T-helper 17 cell (primary cell): ENCODE measurements at places on chromosomes 11 and 22.

DNA sequence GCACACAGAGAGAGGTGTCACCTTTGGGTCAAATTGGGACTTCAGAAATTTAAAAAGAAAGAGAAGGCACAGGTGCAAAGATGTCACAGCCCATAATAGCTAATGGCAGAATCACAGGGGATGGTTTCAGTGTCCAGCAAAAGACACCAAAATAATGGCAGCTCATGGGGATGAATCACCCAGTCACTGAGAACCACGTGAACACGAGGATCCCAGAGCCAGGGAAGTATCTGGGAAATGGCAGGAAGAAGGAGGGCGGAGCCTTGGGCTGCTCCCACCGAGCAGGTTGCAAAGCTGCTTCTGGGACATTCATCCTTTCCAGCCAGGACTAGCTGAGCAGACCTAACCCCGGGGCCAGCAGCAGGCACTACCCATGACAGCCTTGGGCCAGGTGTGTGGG is 45.6 kb downstream of the TRMU start:
- no peak for DNase-seq

- DNase-seq, result no peak
These were observed 3.8 kb downstream of the CBLIF start for GRCh38 chr11:59841514-59841913.

DNA sequence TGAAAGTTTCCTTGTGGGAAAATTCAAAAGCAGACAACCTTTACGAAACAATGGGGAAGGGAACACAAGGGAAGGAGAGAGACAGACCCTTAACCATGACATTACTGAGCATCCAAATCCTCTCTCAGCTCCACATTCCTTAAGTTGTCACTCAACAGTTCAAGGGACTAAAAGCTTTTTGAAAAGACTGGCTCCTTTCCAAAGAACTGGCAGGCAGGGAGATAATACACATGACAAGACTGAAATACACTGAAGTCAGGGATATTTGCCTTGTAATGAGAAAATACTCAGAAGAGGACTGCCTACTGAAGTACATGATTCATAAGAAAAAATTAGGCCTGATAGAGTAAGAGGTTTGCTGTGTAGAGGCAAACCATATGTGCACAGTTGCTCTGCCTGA is 69.1 kb downstream of the SMCO4 start:
- DNase-seq, result no peak

GRCh38 chr11:79564288-79564925 is 123.6 kb upstream of the TENM4 start:
- no peak for DNase-seq

- no peak for DNase-seq
These were observed 60.7 kb upstream of the ALKBH3 start for GRCh38 chr11:43819926-43820325.

DNA sequence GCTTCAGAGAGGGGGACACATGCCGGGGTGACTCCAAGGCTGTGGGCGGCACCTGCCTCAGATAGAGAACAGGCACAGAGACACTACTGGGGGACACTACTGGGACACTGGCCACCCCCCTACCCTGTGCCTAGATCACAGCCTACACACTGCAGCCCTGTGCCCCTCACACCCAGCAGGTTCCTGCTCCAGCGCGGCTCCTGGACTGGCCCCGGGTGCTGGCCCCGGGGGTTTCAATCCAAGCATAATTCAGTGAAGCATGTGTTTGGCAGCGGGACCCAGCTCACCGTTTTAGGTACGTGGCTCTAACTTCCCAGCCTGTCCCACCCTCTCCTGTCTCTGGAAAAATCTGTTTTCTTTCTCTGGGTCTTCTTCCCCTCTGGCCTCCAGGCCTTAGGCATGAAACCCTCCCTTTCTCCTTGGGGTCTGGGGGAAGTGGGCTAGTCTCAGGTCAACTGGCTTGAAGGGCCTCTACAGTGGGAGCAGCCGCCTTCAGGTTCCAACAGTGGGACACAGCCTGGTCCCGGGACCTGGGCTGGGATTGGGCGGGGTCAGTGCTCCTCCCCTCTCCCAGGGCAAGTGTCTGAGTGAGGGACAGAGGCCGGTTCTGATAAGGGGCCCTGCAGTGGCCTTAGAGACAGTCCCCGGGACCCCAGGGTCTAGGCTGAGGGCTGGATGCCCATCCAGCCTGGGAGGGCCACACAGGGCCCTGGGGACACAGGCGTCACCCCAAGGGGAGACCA is 98.8 kb downstream of the CRYBB2 start:
- DNase-seq, result no peak

GRCh38 chr11:114928260-114928870 is 250.0 kb downstream of the NXPE2 start:
- no peak for DNase-seq

DNA sequence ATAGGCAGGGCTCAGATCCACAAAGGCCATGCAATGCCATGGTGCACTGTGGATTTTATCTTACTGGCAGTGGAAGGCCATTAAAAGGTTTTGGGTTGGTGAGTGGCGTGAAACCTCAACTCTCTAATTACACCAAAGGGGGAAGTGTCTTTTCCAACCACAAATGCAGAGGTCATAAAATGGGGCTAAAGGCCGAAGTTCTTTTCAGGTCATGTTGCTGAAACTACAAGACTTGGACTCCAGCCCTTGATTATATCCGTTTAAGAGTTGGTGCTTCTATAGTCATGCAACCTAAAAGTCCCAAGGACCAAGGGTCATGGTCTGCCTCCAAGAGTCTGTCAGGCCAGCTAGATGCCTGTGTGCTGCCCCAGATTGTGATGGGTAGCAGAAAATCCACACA is 434.3 kb downstream of the RAB38 start:
- no peak for DNase-seq

DNA sequence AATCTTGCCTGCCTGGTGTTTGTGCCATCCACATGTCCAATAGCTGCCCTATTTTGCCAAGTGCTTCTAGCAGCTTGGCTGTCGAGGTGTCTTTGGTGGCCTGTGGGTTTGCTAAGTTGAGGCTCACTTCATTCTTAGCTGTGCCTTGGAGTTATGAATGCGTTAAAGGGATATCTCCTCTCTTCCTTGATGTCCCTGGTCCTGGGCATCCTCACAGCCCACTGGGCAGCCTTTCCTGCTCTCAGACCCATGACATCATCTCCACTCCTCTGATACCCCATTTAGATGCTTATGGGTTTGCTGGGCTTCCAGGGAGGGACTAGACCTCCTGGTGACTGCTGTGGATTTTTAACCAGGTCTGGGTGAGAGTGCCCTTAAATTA is 1.3 kb downstream of the LDLRAD3 start:
- DNase-seq, result no peak

DNA sequence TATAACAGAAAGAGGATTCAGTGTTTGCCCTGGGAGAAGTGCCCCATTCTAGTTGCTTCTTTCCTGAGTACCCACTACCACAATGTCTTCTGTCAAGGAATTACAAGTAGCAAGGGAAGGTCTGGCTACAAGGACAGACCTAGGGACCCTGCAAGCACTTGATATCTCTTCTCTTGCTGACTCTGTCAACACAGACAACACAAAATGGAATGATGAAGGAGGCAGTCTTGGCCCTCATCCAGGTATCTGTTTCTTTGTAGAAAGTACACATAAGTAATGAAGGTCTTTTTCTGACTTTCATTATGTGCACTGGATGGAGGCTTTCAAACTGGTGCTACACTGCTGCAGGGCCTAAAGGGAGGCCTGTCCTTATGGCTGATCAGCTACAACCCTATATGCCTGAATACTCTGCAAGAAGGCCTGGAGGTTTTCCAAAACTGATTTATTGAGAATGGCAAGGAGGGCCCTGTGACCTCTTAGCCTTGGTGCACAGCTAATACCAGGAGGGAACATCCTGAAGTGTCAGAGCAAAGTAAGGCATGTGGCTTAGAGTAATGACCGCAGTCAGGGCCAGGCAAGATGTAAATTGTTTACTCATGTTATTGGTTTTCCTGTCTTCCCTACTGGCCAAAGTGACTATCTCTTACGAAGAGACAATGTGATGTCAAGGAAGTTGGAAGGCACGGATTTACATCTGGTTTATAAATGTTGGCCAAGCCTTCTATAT is 31.2 kb downstream of the GAB2 start:
- no peak for DNase-seq

GRCh38 chr11:66242095-66242765 is 26.2 kb upstream of the RAB1B start:
- DNase-seq, result no peak

GRCh38 chr22:25210793-25211192 is 8.6 kb upstream of the CRYBB2 start:
- DNase-seq, result no peak

GRCh38 chr11:1746956-1747752 is 3.2 kb downstream of the IFITM10 start:
- no peak for DNase-seq

GRCh38 chr22:46092670-46093410 is 57.5 kb upstream of the PPARA start:
- DNase-seq, result no peak

DNA sequence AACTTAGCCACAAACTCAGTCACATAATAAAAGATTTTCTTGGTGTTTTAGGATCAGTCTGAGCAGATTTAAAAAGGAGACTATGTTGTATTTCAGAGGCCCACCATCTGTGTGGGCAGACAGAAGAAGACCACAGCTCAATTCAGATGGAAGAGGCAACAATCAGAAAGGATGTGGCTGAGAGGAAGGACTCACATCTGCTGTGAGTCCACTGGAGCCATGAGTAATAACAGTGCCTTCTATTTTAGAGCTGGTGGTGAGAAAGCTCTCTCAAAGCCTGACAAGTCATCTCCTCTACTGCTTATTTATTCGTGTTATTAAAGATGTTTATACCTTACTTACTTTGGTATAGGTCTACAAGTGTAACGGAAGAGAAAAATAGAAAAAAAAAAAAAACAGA is 357.2 kb downstream of the OPCML start:
- no peak for DNase-seq

- DNase-seq, result no peak
These were observed 408 bp downstream of the PPP2R5B start for GRCh38 chr11:64924910-64925284.

DNA sequence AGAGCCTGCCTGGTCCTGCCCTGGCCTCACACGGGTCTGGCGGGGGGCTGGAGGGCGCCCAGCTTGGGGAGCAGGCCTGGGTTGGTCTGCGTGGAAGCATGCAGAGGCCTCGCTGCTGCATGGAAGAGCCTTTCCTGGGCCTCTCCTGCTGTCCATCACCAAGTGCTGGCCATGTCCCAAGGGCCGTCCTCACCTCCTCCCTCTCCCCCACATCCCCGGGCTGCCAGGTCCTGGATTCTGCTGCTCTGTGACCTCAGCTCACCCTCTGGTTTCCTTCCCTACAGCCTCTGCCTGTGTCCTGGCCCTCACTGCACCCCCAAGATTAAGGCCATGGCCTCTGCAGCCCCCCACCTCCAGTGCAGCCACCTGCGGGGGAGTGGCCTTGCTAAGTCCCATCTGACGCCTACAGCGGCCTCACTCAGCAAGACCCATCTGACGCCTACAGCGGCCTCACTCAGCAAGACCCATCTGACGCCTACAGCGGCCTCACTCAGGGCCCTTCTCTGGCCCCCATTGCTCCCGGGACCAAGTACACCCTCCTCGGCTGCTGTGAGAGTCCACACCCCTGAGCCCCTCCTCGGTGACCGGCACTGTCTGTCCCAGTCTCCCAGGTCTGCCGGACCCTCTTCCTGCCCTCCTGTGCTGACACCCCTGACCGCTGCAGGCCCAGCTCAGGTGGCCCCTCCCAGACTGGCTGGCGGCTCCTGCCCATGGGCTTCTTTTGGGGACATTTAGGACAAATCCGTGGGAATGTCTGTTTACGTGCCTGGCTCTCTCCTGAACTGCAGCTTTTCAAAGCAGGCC is 119.5 kb upstream of the B3GAT1 start:
- no peak for DNase-seq

DNA sequence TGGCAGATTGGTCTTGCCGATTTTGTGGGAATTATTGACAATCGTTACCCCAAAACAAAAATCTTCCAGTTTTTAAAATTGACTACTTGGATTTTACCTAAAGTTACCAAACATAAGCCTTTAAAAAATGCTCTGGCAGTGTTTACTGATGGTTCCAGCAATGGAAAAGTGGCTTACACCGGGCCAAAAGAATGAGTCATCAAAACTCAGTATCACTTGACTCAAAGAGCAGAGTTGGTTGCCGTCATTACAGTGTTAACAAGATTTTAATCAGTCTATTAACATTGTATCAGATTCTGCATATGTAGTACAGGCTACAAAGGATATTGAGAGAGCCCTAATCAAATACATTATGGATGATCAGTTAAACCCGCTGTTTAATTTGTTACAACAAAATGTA is 37.2 kb downstream of the IGLL1 start:
- DNase-seq, result no peak

GRCh38 chr11:92227230-92227814 is 2.7 kb downstream of the FAT3 start:
- no peak for DNase-seq

DNA sequence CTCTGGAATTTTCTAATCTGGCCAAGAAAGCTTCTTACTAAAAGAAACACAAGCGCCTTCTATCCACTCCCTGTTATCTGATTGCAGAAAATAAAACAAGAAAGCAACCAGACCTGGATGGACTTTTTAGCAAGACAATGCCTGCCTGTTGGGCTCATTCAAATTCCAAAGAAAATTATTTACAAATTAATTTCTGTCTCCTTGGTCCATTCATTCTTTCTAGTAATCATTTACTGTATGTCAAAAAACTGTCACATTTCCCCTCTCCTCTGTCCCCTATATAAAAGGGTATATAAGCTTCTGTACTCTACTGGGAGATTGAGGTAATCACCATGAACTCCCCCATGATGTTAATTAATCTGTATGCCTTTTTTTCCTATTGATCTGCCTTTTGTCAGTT is 279.9 kb downstream of the DLG2 start:
- DNase-seq, result no peak

DNA sequence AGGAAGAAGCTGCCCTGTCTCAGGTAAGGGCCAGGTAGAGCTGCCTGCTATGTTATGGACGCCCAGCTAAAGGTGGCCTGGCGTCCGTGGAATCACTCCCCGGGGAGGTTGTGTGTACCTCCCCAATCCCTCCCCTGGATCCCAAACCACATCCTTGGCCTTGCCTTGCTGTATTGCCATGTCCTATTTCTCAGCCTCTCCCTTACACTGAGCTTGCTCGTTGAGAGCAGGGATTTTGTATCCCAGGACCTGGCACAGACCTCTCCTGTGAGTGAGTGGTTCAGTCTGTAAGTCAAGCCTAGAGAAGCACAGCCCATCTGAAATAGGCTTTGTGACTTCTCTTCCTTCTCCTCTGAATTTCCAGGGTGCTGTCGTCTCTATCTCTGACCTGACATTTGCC is 53.9 kb downstream of the TRAF6 start:
- no peak for DNase-seq

- no peak for DNase-seq
These were observed 67.5 kb upstream of the CCDC179 start for GRCh38 chr11:22927793-22928192.

- no peak for DNase-seq
These were observed 71.8 kb downstream of the ATG16L2 start for GRCh38 chr11:72885749-72886609.

- DNase-seq, result no peak
These were observed 256.7 kb downstream of the GRM5 start for GRCh38 chr11:88809126-88809525.

- no peak for DNase-seq
These were observed 424.7 kb downstream of the FAM181B start for GRCh38 chr11:82308979-82309378.

- no peak for DNase-seq
These were observed 83.6 kb downstream of the FEZ1 start for GRCh38 chr11:125412509-125412908.
